RWPE2 (cell line): ENCODE measurements at places on chromosomes 3 and 15.

DNA sequence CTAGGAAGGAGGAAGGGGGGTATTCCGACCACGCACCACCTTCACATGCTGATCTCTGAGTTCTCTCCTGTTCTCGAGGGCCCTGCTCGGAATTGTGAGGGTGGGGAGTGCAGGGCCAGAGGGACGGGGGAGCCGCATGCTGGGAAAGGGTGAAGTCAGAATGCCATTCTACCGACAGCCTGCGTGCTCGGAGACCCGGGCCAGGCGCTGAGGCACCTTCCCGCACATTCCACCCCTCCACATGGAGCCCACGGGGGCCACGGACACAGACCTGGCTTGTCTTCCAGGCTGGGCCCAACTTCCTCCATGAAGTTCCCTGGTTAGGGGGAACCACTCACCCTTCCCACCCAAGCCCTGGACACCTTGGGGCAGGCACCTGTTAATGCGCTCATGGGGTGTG is 28.7 kb upstream of the PIGZ start:
- H3K4me3 ChIP-seq = no peak overlapping the region
- no peak overlapping the region for H3K27ac ChIP-seq
- no peak for DNase-seq
- peaks cover 5% of the 10 kb centered on the region for H3K4me1 ChIP-seq
- no peaks in the 10 kb centered on the region for H3K36me3 ChIP-seq

DNA sequence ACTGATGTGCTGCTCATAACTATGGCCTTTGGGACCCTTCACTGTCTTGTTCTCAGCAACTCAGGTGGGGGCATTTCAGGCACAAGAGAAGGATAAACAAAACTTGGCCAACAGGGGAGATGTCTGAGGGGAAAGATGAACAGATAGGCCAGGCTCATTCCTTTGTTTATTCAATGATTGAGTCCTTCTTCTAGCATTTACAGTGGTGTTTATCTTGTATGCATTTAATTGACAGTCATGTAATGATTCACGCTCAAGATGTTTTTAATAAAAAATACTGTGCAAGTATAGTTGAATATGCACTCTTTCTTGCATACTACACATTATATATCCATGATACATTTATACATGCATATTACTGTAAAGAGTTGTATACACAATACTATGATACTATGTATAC is 44.5 kb downstream of the RHCG start:
- H3K4me3 ChIP-seq = no peak overlapping the region
- H3K4me1 ChIP-seq = no peaks in the 10 kb centered on the region
- H3K27ac ChIP-seq = no peak overlapping the region
- H3K27me3 ChIP-seq = peaks cover 5% of the 10 kb centered on the region
- no peaks in the 10 kb centered on the region for H3K36me3 ChIP-seq

DNA sequence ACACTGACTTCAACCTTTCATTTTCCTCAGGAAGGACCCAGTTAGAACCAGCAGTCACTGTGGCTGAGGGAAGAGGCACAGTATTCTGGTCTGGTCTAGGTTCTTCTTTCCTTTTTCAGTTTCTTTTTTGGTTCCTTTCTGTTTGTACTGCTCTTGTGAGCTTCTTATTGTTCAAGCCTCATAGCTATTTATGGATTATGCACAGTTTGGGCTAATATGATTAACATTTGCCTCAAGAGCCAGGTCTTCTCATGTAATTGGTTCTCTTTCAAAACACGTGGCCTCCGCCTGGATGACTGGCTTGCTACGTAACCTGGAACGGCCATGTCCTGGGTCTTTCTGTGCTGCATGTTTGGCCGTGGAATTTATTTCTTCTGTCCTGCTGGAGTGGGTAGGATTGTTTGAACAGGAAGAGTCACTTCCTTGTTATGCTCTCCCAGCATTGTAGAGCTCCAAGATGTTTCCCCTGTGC is 43.3 kb downstream of the RBMS3 start:
- H3K36me3 ChIP-seq = no peaks in the 10 kb centered on the region
- H3K27me3 ChIP-seq = no peaks in the 10 kb centered on the region
- peaks cover 26% of the 10 kb centered on the region for H3K4me1 ChIP-seq
- peak overlapping the region; percentile 82 for H3K27ac ChIP-seq

GRCh38 chr3:134543113-134543512 is 57.3 kb downstream of the CEP63 start:
- peaks cover 33% of the 10 kb centered on the region for H3K36me3 ChIP-seq
- no peaks in the 10 kb centered on the region for H3K27me3 ChIP-seq
- DNase-seq = no peak
- H3K27ac ChIP-seq = no peak overlapping the region

DNA sequence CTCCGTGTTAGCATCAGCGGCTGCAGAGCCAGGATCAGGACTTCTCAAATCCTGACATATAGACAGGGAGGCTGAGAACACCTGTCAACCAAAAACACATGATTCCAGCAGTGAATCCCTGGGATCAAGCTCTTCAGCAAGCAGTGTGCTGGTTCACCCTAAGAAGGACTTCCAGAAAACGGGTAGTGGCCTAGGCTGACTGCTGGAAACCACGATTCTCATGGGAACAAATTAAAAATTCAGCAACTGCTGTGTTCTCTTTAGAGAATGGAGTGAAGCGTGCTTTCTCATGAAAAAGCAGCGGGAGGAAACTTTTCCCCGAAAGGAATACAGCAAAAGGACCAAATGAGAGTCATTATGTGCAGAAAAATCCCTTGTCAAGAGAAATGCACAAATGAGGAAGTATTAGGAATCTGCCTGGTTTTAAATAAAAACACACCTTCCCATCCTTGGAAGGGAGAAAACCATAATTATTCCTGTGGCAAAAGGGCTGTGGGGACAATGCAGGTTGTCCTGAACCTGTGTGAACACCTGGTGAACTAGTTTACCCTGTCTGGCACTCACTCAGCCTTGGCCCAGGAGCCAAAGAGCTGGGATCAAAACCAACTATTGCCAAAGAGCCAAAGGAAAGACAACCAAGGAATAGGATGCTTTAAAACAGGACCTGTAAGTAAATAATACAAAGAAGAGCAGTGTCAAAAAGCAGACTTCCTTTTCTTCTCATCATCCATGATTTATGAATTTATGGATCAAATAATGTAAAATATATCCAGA is 13.4 kb downstream of the IL12A start:
- no peak for DNase-seq
- no peak overlapping the region for H3K27ac ChIP-seq
- H3K4me1 ChIP-seq = no peaks in the 10 kb centered on the region
- no peak overlapping the region for H3K4me3 ChIP-seq

GRCh38 chr3:189883113-189883753 is 237.5 kb downstream of the P3H2 start:
- H3K27ac ChIP-seq = no peak overlapping the region
- H3K4me1 ChIP-seq = no peaks in the 10 kb centered on the region
- DNase-seq = no peak

DNA sequence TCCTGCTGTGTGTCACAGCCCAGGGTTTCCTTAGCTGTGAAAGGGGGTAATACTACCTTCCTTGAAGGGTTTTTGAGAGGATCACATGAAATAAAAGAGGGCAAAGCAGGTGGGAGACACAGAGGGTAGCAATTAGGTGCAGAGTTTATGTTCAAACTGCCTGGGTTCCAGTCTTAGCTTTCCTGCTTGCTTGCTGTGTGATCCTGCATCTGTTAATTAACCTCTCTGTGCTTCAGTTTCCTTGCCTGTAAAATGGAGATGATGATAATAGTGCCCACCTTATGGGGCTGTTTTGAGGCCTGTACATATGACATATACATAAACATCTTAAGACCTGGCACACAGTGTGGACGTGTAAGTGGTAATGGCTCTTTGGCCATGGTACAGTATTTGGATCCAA is 35.0 kb downstream of the SPSB4 start:
- no peaks in the 10 kb centered on the region for H3K4me1 ChIP-seq
- no peak overlapping the region for H3K27ac ChIP-seq
- no peak overlapping the region for H3K4me3 ChIP-seq
- no peaks in the 10 kb centered on the region for H3K36me3 ChIP-seq
- H3K27me3 ChIP-seq = no peaks in the 10 kb centered on the region

DNA sequence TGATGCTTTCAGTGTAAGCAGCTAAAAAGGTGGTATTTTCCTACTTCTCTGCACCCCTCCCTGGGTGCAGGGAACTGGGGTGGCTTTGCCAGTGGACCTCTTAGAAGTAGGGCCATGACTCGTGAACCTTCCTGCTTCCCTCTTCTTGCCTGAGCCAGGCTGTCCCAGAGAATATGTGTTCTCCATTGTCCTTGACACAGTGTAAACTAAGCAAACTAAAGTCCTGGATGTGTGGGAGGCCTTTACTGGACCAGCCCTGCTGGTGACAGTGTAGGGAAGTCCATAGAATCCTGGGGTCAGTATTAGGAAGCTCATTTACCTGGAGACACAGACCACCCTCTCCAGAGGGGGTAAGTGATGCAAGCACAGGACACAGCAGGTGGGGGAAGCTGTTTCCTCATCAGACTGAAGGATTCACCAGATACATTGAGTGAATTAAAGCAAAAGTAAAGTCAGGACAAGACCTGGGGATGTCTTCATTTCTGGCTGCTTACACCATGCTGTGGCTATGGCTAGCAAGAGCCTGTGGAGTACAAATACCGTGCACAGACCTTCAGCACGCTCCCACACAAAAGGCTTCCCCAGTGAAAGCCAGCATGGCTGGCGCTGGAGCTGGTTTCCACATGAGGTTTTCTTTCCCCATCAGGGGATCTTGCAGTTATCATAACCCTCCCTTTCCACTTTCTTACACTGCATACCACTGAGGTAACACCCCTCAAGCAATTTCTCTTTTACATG is 64.8 kb upstream of the LPP start:
- no peaks in the 10 kb centered on the region for H3K27me3 ChIP-seq
- H3K27ac ChIP-seq = no peak overlapping the region
- no peaks in the 10 kb centered on the region for H3K4me1 ChIP-seq
- no peaks in the 10 kb centered on the region for H3K36me3 ChIP-seq

GRCh38 chr15:76614725-76615124 is 278.2 kb downstream of the ISL2 start:
- H3K4me3 ChIP-seq = no peak overlapping the region
- no peaks in the 10 kb centered on the region for H3K27me3 ChIP-seq
- no peaks in the 10 kb centered on the region for H3K4me1 ChIP-seq
- no peak overlapping the region for H3K27ac ChIP-seq

DNA sequence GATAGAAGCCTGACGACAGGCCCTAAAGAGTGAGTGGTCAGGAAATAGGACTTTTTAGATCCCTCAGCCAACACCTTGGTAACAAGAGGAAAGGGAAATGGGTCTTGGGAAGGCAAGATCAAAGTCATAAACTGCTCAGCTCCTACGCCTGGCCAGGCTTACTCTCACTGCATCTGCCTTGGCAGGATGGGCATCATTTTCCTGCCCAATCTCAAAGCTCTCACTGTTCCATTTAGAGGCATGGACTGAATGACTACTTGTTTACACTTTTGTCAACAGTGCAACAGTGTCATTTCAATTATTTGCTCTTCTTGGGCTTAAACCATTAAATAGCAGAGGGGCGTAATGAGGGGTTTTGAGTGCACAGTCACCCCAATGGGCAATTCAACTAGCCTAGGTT is 808.7 kb downstream of the GRM7 start:
- no peaks in the 10 kb centered on the region for H3K36me3 ChIP-seq
- H3K4me1 ChIP-seq = no peaks in the 10 kb centered on the region
- no peak overlapping the region for H3K27ac ChIP-seq
- H3K27me3 ChIP-seq = no peaks in the 10 kb centered on the region

DNA sequence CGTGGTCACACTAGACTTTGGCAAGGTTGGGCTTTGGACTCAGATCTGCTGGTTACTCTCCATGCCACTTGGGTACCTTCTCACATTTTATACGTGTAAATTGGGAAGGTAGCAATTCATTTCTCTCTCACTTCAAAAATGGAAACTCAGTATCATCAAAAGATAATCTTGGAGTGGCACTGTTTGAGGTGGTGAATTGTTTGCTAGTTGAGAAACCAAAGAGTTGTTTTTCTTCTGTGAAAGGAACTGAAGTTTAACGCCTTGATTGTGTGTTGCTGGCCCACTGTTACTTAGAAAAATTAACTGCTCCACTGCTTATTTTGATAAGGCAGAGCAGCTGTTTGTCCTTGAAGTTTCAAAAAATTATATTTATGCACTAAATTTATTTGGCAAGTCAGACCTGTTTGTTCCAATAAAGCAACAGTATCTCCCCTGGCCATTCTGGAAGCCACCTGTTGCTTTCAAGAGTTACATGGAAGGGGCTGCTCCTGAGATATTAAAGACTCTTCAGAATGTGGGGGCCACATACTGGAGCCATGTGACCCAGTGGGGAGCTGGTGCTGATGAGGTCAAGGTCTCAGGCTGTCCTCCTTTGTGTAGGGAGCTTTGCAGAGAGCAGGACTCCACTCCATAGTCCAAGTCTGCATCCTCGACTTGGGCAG is 16.2 kb downstream of the PLCL2 start:
- no peak overlapping the region for H3K27ac ChIP-seq
- H3K4me1 ChIP-seq = no peaks in the 10 kb centered on the region
- H3K36me3 ChIP-seq = no peaks in the 10 kb centered on the region
- no peak for DNase-seq
- no peaks in the 10 kb centered on the region for H3K27me3 ChIP-seq

DNA sequence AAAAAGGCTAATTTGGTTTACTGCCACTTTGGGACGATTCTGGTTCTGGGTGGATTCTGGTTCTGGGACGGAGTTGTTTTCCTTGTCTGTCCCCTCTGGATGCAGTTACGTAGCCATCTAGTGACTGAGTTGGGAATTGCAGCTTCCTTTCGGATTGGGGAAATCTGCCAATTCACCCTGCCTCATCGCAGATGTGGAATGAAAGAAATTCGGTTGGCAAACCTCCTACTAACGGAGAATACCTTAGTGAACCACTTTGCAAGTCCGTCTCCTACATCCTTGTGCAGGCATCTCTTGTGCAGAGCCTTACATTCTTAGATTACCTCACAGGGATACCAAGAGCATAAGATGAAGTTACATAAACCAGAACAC is 31.5 kb upstream of the AP4E1 start:
- DNase-seq = no peak
- no peaks in the 10 kb centered on the region for H3K36me3 ChIP-seq
- peak overlapping the region; percentile 18 for H3K4me3 ChIP-seq
- no peaks in the 10 kb centered on the region for H3K27me3 ChIP-seq
- no peak overlapping the region for H3K27ac ChIP-seq

- H3K27ac ChIP-seq = peak overlapping the region; percentile 48
- peaks cover 38% of the 10 kb centered on the region for H3K4me1 ChIP-seq
- H3K27me3 ChIP-seq = no peaks in the 10 kb centered on the region
- peak overlapping the region; percentile 66 for H3K4me3 ChIP-seq
- DNase-seq = no peak
Measured at GRCh38 chr15:43105077-43105736, 631 bp downstream of the UBR1 start.

DNA sequence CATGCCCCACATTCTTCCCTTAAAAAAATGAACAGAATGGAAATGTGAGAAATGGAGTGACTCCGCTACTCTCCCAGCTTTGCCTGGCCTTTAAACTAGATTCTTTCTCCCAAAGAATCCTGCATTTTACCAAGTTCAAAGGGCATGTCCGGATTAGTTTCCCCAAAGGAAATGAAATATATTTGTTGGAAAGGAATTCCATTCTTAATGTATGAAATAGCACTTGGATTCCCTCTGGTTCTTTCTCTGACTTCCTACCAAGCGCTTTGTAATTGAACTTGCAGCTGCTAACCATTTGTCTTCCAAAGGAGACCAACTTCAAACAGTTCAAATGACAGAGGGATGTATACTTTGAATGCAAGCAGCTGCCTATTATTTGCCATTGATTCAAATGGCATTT is 18.9 kb downstream of the MAP2K1 start:
- no peak overlapping the region for H3K27ac ChIP-seq
- peaks cover 29% of the 10 kb centered on the region for H3K4me1 ChIP-seq
- DNase-seq = no peak
- H3K27me3 ChIP-seq = no peaks in the 10 kb centered on the region
- H3K4me3 ChIP-seq = no peak overlapping the region
